ENCODE measurements at places on chromosomes 2 and 18.
A peak's percentile ranks its signal among the peaks of the same experiment; 100 is the strongest.

- DNase-seq, result no peak
Measured at GRCh38 chr2:237717366-237718276, 81.0 kb upstream of the RBM44 start.

GRCh38 chr2:226489775-226490541, 309.7 kb downstream of the IRS1 start:
- DNase-seq, result peak; percentile 65

DNA sequence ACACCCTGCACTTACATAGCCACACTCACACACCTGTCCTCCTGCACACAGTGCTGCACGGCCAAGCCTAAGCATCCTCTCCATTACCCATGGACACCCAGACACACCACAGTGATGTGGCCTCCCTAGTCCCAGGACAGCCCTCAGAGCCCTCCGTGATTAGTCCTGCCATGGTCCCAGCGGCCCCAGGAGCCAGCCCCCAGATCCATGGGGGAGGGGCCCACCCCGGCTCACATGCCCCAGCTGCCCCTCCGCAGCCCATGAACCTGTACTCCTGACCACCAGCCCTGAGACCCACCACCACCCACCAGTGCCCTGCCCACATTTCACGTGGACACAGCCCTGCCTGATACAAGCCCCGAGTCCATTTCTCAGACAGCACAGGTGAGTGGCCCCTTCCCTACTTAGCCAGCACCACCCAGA, 8.1 kb upstream of the DUSP2 start:
- DNase-seq, result no peak

- DNase-seq, result no peak
Measured at GRCh38 chr2:219183151-219183772, 5.2 kb downstream of the RETREG2 start.

DNA sequence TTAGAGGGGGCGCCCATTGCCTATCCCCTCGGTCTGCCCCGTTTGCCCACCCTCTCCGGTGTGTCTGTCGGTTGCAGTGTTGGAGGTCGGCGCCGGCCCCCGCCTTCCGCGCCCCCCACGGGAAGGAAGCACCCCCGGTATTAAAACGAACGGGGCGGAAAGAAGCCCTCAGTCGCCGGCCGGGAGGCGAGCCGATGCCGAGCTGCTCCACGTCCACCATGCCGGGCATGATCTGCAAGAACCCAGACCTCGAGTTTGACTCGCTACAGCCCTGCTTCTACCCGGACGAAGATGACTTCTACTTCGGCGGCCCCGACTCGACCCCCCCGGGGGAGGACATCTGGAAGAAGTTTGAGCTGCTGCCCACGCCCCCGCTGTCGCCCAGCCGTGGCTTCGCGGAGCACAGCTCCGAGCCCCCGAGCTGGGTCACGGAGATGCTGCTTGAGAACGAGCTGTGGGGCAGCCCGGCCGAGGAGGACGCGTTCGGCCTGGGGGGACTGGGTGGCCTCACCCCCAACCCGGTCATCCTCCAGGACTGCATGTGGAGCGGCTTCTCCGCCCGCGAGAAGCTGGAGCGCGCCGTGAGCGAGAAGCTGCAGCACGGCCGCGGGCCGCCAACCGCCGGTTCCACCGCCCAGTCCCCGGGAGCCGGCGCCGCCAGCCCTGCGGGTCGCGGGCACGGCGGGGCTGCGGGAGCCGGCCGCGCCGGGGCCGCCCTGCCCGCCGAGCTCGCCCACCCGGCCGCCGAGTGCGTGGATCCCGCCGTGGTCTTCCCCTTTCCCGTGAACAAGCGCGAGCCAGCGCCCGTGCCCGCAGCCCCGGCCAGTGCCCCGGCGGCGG, 1.7 kb downstream of the MYCN start:
- no peak for DNase-seq

DNA sequence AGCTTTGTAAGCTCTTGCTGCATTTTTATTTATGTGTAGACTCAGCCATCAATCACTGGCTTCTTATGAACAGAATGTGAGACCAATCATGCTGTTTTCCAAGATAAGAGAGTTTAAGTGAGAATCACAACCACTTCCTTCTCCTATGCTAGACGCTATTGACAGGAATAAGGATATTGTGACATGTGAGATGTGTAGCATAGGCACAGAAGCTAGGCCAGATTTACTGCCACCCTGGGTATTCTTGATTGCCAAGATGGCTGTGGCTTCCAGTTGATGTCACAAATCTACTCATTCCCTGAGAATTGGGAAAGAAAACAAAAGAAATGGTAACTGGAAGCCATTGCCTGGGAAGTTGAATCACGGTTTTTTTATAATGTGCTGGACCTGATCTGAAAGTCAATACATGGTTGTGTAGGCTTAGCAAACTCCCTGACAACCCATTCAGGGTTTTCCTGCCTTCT, 49.9 kb downstream of the RAB27B start:
- DNase-seq, result no peak

GRCh38 chr18:63152791-63153190, 166.8 kb downstream of the BCL2 start:
- no peak for DNase-seq

DNA sequence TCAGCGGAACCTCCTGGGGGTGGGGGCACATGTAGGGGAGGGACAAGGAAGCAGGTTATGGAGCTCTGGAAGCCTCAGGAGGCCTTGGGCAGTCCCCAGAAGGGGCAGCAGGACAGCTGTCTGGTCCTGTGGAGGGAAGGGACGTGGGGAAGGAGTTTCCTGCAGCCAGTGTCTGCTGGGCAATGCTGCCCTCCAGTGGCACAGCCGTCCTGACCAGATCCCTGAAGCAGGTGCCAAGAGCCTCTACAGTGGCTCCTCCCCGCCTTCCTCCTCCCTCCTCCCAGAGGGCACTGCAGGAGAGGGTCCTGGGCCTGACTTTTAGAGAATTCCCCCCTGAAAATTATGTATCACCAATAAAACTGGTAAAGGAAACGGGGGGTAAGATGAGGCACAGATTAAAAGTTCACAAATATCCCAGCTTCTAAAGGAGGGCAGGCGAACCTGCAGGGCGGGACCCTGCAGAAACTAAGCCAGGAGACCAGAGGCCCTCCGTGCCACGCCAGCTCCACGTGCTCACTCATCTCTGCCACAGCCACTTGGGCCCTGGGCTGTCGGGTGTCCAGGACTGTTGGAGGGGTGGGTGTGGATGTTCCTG, 258.5 kb downstream of the TWIST2 start:
- peak; percentile 78 for DNase-seq
